Activated T-cell treated with anti-CD3 and anti-CD28 coated beads for 24 hours (primary cell): ENCODE measurements at places on chromosomes 4 and X.

DNA sequence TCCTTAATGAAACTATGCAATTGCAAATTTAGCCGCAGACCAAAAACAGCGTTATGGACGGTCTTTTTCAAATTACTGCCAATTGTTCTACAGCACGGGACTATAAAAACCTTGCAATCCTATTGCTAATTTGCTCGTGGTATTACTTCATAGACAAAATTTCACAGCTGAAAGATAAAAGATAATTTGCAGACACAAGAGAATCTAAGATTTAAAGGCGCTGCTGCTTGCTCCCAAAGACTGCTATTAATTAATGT lies 1.4 kb upstream of the CAMK2D start:
- no peak for DNase-seq

DNA sequence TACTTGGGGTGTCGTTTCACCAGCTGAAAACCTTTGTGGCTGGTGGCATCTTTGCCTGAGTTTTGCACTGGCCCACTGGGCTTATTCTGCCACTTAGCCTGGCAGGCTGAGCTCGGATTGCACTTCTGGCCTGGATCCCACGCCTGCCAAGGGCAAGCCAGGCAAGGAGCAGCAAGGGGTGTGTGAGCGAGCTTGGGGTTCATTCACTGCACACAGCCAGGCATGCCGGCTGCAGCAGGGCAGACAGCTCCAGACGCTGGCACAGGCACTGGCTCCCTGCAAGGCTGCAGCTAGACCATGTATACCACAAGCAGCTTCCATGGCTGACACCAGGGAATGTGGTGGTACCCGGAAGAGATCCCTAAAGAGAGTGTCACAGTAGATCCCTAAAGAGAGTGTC lies 476.3 kb downstream of the EPHA5 start:
- no peak for DNase-seq

DNA sequence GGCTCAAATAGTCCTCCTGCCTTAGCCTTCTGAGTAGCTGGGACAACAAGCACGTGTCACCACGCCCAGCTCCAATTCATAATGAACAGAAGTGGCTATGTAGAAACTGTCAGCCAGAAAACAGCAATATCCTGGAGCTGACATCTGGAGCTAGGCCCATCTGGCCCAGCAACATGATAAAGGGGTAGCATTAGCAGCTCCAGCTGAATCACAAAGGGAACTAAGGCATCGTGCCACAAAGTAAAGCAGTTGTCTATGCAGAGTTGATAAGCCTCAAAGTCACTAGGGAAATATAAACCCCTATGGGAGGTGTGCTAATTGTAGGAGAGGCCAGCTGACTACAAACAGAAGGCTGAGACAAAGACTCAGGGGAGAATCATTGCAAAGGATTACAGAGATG lies 270.5 kb upstream of the GPC4 start:
- DNase-seq: no peak

DNA sequence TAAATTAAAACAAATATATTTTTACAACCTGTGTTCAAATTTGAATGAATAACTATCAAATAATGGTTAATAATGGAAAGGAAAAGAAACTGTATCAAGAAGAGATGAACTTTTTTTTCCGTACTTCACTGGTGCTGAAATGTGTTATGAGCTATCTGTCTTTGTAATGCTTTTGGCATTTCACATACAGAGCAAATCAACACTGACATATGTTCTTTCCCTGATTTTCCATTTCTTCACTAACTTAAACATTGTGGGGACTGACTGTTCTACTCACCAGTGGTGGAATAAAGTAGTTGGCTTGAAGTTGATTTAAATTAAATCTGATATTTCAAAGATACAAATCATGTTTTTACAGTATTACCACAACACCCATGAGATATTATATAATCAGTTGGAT lies 304.0 kb upstream of the BMP3 start:
- no peak for DNase-seq

GRCh38 chr4:23874536-23874901 lies 15.3 kb downstream of the PPARGC1A start:
- no peak for DNase-seq

- no peak for DNase-seq
Measured at GRCh38 chr4:123921339-123921738, 524.7 kb downstream of the SPRY1 start.

GRCh38 chrX:140050906-140051305 lies 85.6 kb upstream of the CXorf66 start:
- DNase-seq: no peak

DNA sequence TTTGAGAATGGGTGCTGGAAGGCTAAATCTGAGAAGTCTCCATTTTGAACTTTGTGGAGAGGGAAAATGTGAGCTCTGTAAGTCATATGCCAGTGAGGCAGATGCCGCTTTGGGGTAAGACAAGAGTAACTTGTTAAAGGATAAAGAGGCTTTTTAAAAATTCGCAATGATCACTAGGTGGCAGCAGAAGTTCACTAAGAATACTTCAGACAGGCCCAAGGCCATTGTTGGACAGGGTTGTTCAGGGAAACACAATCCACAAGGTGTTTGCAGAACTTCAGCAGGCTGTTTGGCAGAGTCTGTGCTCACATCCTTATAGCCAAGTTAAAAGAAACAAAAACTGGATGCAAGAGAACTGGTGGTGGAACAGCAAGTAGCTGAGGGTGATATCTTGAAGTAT lies 13.7 kb upstream of the PIGA start:
- DNase-seq: no peak

DNA sequence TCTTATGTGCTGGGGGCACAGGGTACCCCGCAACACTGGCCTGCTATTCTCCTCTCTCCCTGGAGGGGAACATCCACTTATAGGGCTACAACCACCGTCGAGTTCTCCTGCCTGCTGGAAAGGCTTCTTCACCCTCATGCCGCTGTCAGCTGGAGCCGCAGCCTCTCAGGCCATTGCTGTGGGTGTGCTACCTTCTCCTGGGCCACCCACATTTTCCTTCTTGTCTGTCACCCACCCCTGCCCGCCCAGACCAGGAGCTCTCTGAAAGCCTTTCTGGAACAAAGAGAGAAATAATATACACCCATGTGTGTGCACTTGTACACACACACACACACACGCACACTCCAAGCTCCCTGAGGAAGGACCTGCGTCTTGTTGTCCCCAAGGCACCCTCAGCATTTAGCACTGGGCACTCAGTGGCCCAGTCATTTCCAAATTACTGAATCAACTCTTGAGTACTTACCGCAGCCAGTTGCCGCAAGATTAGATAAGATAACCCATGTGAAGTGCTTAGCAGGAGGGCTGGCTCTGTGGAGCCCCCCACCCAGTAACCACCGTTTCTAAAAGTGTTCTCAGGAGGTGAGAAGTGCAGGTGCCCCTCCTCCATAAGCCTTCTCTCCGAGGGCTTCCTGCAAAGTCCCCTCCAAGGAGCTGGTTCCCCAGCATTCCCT lies 50.2 kb downstream of the CPZ start:
- DNase-seq: no peak

DNA sequence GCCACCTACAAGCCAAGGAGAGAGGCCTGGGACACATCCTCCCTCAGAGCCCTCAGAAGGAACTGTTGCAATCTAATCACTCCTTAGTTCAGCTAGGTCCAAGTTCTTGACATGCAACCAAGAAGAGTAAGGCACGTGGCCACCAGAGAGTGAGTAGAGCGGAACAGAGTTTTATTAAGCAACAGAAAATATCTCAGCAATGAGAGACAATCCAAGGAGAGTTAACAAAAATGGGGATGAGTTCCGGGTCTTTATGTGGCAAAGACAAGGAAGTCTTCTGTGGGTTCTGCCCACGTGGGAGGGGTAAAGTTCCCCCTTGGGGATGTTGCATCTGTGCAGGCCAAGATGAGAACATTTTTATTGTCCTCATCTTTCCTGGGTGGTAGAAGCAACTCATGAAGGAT lies 38.5 kb upstream of the PROM1 start:
- DNase-seq: no peak

DNA sequence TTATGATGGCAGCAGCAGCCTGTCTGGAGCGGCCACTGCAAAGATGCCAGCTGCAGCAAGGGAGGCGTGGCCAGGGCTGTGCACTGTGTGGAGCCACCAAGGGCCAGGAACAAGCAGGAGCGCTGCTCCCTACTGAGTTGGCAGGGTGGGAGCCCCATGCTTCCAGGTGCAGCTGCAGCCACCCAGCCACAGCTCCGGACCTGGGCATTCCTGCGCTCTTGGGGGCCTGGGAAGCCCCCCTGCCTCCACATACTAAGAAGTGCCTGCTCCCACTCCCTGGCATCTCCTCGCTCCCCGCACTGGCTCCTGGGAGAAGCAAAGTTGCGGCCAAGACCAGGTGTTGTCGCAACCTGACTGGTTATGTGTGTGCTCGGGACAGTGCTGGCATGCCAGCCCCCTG lies 619.8 kb downstream of the DMD start:
- DNase-seq: no peak

DNA sequence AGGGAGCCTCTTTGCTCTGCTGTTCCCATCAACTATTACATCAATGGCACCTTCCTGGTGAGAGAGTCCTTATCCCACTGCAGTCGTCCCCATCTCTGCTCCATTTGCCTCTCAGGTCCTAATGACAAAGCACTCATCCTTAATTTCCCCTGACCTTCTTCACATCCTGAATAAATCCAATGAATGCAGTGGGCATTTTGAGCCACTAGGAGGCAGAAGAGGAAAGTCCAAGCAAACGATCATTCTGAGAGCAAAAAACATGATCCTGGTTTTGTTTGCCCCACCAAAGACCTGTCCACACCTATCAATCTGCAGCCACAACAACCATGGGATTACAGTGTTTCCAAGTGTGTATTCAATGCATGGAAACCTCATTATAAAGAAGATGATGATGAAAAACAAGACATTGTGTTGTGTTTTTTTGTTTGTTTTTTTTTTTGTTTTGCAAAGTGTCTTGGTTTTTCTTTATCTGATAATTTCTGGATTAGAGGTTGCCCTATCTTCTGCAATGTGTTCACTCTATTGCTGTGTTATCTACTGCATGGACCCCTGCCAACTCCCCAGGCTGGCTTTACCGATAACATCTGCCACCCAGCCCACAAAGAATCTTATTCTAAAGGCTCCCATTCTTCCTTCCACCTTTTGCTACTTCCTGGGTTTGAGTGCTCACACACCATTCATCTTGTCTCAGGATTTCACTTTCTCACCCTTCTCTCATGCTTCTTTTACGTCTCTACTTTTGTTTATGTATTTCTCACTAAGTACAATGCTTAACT lies 207.2 kb downstream of the NLGN4X start:
- no peak for DNase-seq

GRCh38 chr4:3848323-3848722 lies 82.1 kb downstream of the ADRA2C start:
- DNase-seq: no peak

- no peak for DNase-seq
Measured at GRCh38 chrX:19721726-19722370, 165.6 kb downstream of the SH3KBP1 start.

DNA sequence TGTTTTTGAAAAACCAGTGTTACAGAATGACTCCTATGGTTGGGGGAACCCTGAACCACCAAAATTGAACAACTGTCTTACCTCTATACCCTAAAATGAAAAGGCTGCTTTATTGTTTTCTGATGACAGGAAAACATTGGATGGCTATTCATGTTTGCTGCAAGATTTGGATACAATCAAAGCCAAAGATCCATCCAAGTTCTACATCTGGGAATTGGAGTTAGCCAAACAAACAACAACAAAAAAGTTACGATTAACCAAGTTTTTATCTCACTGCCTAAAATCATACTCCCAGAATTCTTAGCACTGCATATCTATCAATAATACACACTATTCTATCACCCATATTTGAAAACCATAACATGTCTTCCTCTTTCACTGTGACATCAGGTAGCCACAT lies 349.7 kb upstream of the SLC7A11 start:
- DNase-seq: no peak

GRCh38 chrX:404656-405055 lies 17.9 kb upstream of the PPP2R3B start:
- DNase-seq: no peak

- DNase-seq: no peak
Measured at GRCh38 chrX:46326161-46326560, 219.1 kb downstream of the ZNF674 start.

DNA sequence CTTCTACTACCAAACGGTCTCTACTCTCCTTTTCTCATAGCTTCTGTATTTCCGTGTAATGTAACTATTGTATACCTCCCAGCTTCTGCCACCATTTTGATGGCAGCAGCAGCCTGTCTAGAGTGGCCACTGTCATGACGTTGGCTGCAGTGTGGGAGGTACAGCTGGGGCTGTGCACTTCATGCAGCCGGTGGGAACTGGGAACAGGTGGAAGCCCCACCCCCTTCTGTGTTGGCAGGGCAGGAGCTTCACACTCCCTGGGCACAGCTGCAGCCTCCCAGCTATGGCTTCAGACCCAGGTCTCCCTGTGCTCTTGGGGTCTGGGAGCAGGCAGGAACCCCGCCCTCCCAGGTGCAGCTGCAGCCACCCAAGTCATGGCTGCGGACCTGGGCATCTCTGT lies 49.8 kb upstream of the SEC24B start:
- no peak for DNase-seq

DNA sequence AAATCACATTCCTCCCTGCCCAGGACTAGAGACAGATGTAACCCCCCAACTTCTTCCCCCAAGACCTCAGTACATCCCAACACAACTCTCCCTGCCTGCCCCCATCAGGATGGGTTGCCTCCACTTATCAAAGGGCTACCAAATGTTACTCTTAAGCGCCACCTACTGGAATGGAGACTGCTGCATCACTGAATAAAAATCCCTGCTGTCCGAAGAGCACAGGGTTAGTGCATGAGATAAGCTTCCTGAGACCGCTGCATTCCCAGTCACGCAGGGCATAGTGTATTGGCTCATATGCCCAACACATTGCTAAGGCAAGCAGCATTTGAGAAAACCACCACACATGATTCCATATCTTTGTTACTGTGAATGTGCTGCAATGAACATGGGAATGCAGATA lies 544.5 kb downstream of the PPP4R3C start:
- no peak for DNase-seq

DNA sequence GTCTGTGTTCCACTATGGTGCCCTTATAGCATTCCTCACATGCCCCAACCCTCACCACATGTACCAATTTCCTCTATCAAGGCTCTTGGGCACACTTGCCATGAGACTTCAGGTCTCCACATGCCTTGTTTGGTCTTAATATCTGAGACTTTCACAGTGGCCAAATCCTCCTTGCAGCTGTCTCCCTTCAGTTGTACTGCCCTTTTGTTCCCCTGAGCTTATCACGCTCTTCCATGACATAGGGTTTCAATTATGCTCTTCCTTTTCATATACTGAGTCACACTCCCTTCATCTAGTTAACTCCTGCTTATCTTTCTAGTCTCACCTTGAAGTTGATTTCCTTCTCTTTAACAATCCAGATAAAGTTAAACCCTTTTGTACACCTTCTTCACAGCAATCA lies 212.9 kb downstream of the PDHA2 start:
- no peak for DNase-seq

GRCh38 chr4:134024251-134024650 lies 177.3 kb downstream of the PABPC4L start:
- DNase-seq: no peak

DNA sequence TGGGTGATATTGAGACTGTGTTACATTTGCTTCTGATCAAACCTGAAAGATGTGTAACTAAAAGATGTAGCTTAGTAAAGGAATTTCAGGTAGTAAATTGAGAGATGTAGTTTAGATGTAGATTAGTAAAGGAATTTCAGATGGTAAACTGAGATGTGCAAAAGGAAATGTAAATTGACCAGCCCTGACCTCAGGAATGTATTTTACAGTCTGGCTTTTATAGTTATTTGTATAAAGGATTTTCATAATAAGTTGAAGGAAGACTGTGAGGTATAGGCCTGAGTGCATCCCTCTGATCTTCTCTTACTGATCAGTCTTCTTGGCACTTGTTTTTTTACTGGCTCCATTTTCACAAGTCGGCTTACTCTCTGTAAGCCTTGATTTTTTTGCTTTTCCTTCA lies 3.2 kb downstream of the KLHL2 start:
- DNase-seq: no peak

- no peak for DNase-seq
Measured at GRCh38 chr4:14668296-14668695, 334.0 kb upstream of the CPEB2 start.
